Inflammatory macrophage (primary cell): ENCODE measurements at places on chromosomes 3 and 15.

- no peak for DNase-seq
Measured at GRCh38 chr3:69767571-69767970, 28.3 kb downstream of the MITF start.

GRCh38 chr15:68348081-68348480 is 70.5 kb downstream of the FEM1B start:
- peak; percentile 24 for DNase-seq

GRCh38 chr3:155809181-155809580 is 3.1 kb upstream of the C3orf33 start:
- DNase-seq = no peak

DNA sequence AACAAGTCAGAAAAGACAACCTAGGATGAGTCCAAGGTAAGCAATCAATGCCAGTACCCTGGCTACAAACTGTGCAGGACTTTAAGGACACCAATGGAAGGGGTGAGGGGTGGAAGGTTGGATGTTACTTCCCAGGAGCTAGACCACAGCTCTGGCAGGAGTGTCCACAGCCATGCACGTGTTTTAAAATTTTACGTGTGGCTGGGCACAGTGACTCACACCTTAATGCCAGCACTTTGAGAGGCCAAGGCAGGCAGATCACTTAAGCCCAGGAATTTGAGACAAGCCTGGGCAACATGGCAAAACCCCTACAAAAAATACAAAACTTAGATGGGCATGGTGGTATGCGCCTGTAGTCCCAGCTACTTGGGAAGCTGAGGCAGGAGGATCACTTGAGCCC is 14.7 kb upstream of the HDC start:
- no peak for DNase-seq

DNA sequence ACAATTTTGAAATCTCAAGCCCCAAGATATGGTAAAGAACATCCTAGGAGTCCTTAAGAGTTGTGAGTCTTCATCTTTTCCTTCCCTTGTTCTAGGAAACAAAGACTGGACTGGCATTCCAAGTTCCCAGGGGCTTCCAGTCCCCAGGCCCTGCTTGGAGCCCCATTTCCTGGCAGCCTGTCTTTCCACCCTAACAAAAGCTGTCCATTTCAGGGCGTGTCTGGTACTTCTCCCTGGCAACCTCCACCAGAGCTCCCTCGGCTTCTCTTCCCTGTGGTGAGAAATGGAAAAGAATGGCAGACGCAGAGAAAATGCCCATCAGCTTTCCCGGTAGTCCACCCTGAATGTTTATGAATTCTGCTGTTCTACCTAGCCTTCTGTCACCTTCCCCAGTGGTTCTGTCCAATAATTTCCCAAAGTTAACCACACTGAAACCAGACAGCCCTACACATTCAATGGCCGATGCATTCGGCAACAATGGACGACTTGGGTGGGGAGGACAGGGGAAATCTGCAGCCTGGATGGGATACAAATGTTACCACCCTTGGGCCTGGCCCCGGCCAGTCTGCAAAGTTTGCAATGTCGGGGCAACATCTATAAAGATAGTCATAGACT is 6.8 kb downstream of the RAB6B start:
- DNase-seq = no peak

DNA sequence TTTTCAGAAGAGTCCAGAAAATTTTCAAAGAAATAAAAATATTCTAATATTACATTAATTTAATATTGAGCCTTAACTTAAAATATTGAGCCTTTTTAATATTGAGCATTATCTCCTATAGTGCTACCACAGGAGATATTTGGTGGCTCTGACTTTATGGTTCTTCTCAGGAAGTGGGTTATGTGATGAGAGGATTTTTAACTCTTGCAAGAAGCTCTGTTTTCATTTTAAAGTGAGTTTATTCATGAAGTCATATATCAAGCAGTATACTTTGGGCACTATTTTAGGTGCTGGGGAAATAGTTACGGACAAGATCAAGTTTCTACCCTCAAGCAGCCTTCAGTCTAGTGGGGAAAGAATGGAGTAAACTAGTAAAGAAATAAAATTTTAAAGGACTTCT is 13.4 kb upstream of the MBNL1 start:
- DNase-seq = no peak

GRCh38 chr3:78887547-78888011 is 880.2 kb downstream of the ROBO1 start:
- no peak for DNase-seq

DNA sequence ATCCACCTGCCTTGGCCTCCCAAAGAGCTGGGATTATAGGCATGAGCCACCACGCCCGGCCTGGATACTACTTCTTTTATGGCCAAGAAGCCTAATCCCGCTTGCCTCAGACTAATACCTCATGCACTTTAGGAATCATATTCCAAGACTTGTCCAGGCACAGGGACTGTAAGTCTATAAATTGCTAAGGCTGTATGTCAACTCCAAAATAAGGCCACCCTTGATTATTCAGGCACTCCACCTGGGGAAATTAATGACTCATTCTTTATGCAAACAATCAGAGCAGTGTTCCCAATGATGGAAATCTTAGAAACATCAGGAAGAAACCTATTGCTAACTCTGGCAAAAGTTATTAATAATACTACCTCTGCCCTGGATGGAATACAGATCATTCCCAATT is 98.4 kb downstream of the ERC2 start:
- no peak for DNase-seq

DNA sequence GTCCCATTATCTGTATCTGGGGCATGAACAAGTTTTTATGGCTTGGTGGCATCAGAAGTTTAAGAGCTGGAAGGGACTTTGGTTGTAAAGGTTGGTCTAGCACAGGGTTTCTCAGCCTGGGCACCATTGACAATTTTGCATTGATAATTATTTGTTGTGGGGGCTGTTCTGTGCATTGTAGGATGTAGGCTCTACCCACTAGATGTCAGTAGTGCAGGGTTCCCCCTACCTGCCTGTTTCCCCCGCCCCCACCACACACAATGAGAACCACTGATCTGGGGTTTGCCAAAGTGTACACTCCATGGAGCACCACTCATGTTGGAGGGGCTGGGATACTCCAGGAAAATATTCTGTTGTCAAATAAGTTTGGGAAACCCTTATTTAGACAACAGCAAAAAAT is 42.7 kb downstream of the PLCL2 start:
- no peak for DNase-seq

- DNase-seq = no peak
Measured at GRCh38 chr3:40801284-40801741, 276.6 kb downstream of the ZNF621 start.

DNA sequence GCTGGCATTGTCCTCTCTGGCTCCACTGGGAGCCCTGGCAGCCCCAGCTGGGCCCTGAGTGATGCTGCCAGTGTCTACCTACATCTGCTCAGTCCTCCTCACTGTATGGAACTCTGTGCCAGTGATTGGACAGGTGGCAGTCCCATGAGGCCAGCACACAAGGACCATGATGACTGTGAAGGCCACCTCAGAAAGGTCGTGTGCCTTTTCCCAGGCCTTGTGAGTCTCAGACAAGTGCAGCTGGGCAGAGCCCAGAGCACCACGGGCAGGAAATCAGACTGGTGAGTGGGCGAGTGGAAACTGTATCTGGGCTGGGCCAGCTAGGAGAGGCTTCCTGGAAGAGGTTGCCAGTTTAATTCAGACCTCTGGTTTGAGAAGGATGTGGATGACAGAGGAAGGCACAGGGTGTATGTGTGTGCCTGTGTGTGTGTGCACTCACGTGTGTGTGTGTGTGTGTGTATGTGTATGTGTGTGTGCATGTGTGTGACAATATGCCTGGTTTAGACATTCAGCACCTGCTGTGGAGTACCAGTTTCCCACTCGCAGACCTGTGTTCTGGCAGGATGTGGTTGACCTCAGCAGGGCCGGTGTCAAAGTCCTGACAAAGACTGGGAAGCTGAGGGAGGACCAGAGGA is 7.0 kb downstream of the MAPKAPK3 start:
- DNase-seq = peak; percentile 75

GRCh38 chr3:29889215-29889614 is 608.3 kb downstream of the RBMS3 start:
- no peak for DNase-seq

GRCh38 chr3:191136347-191136746 is 62.7 kb upstream of the OSTN start:
- DNase-seq = no peak

DNA sequence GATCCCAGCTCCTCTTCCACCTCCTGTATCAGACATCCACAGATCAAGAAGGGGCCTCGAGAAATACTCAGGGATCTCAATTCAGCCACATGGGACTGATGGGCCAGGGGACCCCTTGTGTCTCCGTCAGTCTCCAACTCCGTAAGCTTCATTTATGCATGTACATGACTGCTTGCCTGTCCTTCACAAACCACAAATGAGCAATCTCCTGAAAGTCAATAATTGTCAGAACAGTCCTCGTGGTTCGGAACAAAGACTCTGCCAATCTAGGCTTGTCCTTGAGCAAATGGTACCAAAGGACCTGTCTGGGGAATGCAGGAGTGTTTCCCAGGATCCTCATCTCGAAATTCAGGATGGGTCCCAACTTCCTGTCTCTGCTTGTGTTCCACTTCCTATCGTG is 20.8 kb downstream of the SLC12A8 start:
- no peak for DNase-seq

GRCh38 chr15:92655178-92655995 is at the start of gene FAM174B:
FAM174B (minus strand) TSS chr15:92655775.
- DNase-seq = no peak

GRCh38 chr3:126883241-126883640 is 99.7 kb upstream of the PLXNA1 start:
- DNase-seq = no peak

DNA sequence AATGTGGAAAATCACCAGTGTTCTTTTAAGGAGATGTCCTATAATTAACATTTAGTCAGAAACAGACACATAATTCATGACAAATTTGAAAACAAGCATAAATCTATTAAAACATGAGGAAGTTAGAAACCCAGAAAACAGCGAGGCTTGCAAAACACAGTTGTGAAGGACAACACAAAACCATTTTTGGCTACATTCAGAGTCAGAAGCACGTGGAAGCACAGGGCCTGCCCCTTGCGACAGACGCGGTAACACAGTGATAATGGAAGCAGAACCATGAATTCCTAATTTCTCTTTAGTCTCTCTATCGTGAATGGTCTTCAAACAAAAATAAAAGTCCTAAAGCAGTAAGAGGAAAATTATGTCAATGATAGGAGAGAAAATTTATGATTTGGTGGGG is 12.2 kb downstream of the NCEH1 start:
- peak; percentile 95 for DNase-seq

- no peak for DNase-seq
Measured at GRCh38 chr3:113261063-113261625, 49.8 kb downstream of the BOC start.

- no peak for DNase-seq
Measured at GRCh38 chr15:76327191-76328105, 9.1 kb upstream of the ISL2 start.

- DNase-seq = no peak
Measured at GRCh38 chr15:89023311-89023961, 64.8 kb upstream of the ABHD2 start.

DNA sequence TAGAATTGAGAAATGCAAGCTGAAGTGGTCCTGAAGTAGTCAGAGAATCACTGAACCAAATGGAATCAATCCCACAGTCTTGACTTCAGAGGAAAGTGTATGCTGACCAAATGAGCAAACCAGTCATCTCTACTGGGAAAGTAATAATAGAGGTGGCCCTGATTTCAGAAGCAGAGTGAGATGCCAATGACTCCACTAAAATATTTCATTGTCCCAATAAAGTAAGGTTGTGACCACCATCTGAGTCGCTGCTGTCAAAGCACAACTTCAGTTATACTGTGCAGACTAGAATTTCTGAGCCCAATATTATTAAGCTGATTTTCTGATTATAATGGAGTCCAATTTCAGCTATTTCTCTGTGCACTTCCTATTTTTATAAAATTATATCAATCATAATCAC is 334.4 kb upstream of the THBS1 start:
- no peak for DNase-seq

GRCh38 chr3:43031889-43032545 is 52.9 kb downstream of the GASK1A start:
- no peak for DNase-seq

DNA sequence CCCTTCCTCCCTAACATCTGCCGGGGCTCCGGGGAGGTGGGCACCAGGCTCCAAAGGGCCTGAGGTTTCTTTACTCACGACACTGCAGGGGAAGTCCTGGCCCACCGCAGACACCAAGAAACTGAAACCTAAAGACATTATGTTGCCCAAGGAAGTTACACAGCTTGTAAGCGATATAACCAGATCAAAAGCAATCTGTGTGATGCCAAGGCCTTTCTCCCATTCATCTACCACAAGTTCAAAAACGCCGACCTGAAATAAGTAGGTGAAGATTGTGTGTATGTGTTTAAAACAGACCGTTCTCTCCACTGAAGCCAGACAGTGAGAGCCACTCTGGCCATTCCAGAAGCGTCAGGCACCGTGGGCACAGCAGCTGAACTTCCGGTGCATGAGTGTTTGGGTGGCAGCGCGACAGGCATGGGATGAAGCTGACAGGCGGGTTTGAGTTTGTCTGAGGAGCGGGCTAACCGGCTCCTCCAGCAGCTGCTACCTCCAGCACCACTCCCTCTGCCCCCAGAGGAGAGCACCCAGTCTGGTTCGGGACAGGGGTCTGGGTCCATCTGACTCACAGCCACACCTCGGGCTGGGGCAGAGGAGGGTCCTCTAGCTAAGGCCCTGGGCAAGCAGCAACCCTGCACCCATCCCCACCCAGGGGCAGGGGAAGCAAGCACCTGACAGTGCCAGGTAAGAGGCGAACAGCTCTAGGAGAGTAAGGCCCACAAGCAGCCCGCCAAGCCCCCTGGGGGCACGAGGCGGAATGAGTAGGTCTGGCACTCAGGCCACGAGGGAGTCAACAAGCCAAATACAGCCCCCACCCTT is 1.3 kb downstream of the TNK2 start:
- peak; percentile 57 for DNase-seq

DNA sequence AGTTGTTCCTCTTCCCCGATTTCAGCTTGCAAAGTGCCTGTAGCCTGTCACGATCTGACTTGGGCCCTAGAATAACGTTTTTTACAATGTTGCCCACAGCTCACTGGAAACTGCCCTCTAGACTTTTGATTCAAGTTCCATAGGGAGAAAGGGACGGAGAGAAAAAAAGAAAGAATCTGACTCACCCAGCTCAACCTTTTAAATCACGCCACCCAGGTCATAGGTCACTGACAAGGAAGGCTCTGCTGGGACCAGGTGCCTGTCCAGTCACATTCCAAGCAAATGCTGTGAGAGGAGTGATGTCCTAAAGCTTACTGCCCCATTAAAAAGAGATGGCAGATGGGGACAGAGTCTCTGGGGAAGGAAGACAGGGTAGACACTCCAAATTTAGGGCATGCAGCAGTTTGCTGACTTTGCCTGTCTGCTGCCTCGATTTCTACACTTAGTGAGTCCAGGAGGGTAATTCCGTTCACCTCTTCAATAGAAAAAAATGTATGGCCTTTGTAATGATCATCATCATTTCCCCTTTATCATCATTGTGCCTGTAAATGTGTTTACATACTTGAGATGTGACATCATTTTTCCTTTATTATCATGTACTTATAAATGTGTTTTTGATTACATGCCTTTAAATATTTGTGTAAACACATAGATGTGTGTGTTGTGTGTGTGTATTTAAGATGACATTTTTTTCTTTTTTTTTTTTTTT is 8.4 kb upstream of the MYO1E start:
- DNase-seq = no peak

- no peak for DNase-seq
Measured at GRCh38 chr3:63746211-63746610, 72.9 kb upstream of the C3orf49 start.
